Vagina (tissue), 2 donors: ENCODE measurements at places on chromosomes 6 and 20.

DNA sequence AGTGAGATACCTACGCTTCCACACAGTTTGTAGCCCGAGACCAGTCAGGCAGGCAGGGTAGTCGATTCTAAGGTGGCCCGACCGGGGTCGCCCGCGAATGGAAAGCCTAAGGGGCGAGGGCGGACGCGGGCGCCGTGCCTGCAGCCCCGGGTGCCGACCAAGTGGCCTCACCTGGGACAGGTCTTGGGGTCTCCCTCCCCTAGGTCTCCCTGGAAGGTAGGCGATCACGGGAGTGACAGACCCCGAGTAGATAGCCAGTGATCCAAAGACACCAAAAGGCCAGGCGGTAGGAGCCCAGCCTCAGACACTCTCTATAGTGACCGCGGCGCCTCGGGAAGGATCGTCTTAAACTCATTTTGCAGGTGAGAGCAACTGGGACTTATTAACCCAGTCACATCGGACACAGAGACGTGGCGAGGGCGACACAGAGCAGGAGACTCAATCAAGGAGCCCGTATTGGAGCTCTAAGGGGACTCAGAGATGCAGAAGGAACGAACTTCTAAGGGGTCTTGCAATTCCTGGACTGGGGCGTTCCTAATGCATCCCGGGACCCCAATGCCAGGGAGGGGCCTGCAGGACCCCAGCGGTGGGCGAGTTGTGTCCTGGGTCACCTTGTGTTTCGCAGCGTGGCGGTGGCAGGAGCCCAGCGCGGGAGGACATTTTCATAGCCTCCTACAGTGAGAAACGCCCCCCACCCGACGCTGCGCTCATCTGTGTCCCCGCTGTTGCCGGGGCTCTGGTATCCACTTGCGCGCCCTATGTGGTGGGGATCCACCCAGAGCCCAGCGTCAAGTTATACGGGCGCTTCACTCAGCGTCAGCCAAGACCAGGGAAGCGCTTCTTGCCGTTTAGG, 2.1 kb upstream of the VSX1 start:
- H3K4me1 ChIP-seq: peaks cover 17% of the 10 kb centered on the region
- H3K27ac ChIP-seq: no peak overlapping the region
- H3K27me3 ChIP-seq: peaks cover 22% of the 10 kb centered on the region
- DNase-seq: peak; percentile 69
- H3K4me3 ChIP-seq: no peak overlapping the region

- no peak overlapping the region for H3K4me3 ChIP-seq
- no peak for DNase-seq
- no peaks in the 10 kb centered on the region for H3K36me3 ChIP-seq
- no peak overlapping the region for H3K27ac ChIP-seq
- no peaks in the 10 kb centered on the region for H3K27me3 ChIP-seq
- H3K4me1 ChIP-seq: no peaks in the 10 kb centered on the region
These were observed 77.0 kb downstream of the PLCB1 start for GRCh38 chr20:8209061-8209460.

GRCh38 chr6:165684333-165684732, 21.3 kb upstream of the PDE10A start:
- no peak overlapping the region for H3K4me3 ChIP-seq
- no peaks in the 10 kb centered on the region for H3K36me3 ChIP-seq
- no peak for DNase-seq
- H3K4me1 ChIP-seq: no peaks in the 10 kb centered on the region

DNA sequence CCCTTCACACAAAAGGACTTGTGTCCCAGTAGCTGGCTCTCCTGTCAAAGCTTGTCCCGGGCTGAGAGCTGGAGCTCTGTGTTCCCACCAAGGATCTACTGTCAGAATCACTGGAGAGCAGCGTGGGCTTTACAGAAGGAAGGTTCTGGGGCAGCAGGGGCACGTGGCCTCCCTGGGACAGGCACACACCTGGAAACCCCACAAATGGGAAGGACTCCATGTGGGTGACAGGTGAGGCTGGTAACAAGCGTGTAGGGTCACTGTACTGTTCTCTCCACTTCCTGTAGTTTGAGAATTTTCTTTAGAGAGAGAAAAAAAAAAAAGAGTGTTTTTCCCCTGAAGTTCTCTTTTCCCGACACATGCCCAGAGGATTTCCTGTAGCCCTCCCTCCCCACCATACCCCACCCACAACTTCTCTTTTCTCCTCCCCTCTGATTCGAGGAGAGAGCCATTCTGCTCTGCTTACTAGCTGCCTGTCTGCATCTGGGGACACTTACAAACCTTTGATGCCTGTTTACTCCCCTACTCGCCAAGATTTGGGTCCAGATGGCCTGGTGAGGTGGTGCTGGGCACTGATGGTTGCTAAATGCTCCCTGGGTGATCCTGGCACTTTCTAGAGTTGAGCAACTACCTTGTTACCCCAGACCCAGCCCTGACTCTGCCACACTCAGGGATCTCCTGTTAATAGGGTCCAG, 84.1 kb upstream of the SIRPA start:
- H3K27me3 ChIP-seq: no peaks in the 10 kb centered on the region
- H3K4me1 ChIP-seq: peaks cover 48% of the 10 kb centered on the region
- H3K36me3 ChIP-seq: no peaks in the 10 kb centered on the region
- peak; percentile 88 for DNase-seq
- H3K27ac ChIP-seq: peak overlapping the region; percentile 68
- no peak overlapping the region for H3K4me3 ChIP-seq

DNA sequence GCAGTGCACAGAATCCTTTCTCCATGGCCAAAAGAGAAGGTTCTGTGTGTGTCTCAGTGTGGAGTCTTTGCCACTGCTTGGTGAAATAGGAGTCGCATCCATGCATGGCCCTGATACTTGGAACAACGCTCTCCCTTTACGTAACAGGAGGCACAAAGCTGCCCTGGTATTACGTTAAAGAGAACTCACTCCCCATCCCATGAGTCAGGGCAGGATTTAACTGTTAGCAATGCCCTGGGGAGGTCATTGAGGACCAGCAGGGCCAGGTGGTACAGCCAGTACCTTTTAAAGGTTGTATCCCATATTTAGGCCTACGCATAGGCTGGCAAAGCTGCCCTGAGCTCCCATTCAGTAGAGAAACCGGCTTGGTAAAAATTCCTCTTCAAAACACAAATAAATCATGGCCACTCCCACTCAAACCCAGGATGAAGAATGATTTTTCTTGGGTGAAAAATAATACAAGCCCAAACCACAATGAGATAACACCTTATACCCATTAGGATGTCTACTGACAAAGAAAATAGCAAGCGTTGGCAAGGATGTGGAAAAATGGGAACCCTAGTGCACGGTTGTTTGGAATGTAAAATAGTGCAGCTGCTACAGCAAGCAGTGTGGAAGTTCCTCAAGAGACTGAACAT, 37.1 kb downstream of the MYLK4 start:
- no peak overlapping the region for H3K27ac ChIP-seq
- DNase-seq: peak; percentile 61
- H3K4me3 ChIP-seq: no peak overlapping the region
- H3K27me3 ChIP-seq: no peaks in the 10 kb centered on the region

DNA sequence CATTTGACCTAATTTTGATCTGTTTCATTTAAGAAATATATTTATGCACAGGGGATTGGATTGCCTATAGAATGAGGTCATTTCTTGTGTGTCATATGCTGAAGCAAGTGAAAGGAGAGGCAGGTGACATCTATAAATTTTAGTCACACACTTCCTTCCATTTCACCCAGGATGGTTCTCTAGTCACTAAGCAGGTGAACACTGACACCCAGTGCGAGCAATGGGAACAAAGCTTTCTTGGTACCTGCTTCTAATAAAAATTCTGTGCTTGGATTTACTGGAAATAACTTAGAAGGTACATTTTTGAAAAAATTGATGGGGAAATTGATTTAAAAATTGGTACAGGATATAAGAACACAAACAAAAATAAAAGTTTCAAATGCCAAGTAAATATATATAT, 66.9 kb upstream of the MC3R start:
- DNase-seq: no peak
- H3K4me3 ChIP-seq: no peak overlapping the region
- H3K27ac ChIP-seq: no peak overlapping the region
- H3K36me3 ChIP-seq: no peaks in the 10 kb centered on the region

DNA sequence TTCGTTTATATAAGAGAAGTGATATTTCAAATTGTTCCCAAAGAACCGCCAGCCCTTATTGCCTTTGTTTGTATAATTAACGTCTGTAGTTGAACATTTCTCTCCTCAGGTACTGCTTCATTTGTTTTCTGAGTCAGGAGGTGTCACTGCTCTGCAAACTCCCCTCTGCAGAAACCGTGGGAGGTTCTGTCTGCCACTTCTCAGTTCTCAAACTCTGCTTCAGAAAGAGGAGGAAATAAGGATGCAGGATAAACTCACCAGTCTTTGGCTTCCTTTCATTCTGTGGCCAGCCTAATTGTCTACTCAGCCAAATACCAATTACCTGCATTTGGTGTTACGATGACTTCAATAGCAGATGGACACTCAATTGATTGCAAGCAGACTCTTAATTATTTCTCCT, 149.8 kb downstream of the PAK5 start:
- H3K4me1 ChIP-seq: no peaks in the 10 kb centered on the region
- H3K36me3 ChIP-seq: no peaks in the 10 kb centered on the region
- H3K4me3 ChIP-seq: no peak overlapping the region
- H3K27me3 ChIP-seq: no peaks in the 10 kb centered on the region
- DNase-seq: no peak

DNA sequence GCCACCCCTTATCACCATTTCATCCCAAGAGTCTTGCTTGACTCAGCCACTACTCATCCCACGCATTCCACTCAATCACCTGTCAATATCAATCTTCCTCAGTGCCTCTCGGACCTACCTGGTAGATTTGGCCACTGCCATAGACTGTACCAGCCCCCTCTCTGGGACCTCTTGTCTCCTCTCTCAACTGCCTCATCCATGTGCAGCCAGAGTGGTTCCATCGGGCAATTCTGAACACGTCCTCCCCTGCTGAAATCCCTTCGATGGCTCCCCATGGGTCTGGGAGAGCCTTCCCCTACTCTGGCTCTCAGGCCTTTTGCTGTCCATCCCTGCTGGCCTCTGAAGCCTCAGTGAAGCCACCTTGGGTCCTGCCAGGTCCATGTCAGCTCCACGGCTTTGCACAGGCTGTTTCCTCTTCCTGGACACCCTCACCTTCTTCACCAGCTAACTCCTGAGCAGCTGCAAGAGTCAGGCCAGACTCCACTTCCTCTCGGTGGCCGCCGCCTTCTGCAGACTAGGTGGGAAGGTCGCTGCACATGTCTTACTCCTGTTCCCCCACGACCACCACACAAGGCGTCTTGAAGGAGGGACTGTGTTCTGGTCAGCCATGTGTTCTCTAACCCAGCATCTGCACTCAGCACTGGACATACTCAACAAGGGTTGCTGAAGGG, 120.4 kb downstream of the TOX2 start:
- DNase-seq: peak; percentile 56
- H3K27me3 ChIP-seq: no peaks in the 10 kb centered on the region
- no peaks in the 10 kb centered on the region for H3K4me1 ChIP-seq
- H3K27ac ChIP-seq: no peak overlapping the region
- no peak overlapping the region for H3K4me3 ChIP-seq
- H3K36me3 ChIP-seq: no peaks in the 10 kb centered on the region

DNA sequence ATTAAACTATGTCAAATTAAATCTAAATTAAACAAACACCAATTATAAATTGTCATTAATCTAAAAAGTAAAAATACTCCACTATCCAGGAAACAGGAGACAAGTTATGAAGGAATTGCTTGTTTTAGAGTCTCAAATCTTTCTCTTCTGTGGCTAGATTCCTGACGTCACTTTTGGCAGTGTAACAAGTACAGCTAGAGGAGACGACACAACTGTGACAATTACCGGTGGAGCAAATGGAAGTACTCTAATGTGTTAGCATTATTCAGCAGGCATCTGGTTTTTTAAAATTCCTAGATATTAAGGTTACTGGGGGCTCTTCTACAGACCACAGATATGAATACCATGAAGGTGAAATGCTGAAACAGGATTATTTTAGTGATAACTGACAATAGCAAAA, 1042.7 kb downstream of the EPHA7 start:
- no peaks in the 10 kb centered on the region for H3K4me1 ChIP-seq
- DNase-seq: no peak
- H3K27ac ChIP-seq: no peak overlapping the region
- H3K36me3 ChIP-seq: no peaks in the 10 kb centered on the region
- H3K4me3 ChIP-seq: no peak overlapping the region
- H3K27me3 ChIP-seq: no peaks in the 10 kb centered on the region

- H3K27ac ChIP-seq: peak overlapping the region; percentile 86
- DNase-seq: no peak
- H3K4me3 ChIP-seq: peak overlapping the region; percentile 62
- H3K4me1 ChIP-seq: peaks cover 16% of the 10 kb centered on the region
These were observed 734 bp downstream of the TPBG start for GRCh38 chr6:82364087-82365015.

GRCh38 chr6:45613656-45614055, 235.9 kb upstream of the SUPT3H start:
- H3K4me3 ChIP-seq: no peak overlapping the region
- no peaks in the 10 kb centered on the region for H3K36me3 ChIP-seq
- DNase-seq: peak; percentile 86
- no peaks in the 10 kb centered on the region for H3K4me1 ChIP-seq

- H3K36me3 ChIP-seq: no peaks in the 10 kb centered on the region
- no peaks in the 10 kb centered on the region for H3K27me3 ChIP-seq
- no peak for DNase-seq
- H3K4me1 ChIP-seq: no peaks in the 10 kb centered on the region
- H3K27ac ChIP-seq: no peak overlapping the region
These were observed 25.1 kb upstream of the LAMA2 start for GRCh38 chr6:128857806-128858205.

DNA sequence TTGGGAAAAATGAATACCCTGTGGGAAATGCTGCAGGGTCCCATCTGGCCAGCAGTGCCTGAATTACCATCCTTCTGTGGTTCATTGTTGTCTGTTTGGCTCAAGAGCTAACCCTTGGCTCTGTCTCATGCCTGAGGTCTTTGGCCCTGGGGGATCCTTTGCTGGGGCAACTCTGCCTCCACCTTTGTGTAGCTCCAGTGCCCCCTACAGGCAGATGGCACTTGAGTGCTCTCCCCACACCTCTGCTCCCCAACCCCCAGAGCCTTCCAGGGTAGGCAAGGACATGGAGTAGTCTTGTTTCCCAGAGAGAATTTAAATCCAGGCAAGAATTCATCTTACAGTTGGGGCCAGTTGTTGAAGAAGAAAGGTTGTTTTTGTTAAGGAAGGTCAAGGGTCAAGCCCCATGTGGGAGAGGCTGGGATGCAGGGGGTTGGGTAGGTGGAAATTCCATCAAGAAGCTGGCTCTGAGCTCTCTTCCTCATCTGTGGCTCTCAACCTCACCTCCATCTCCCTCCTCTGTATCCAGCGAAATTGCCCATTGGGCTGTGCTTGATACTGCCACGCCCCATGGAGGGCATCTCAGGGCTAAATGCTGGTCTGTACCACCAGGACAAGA, 44.2 kb downstream of the ZNF831 start:
- no peak overlapping the region for H3K4me3 ChIP-seq
- no peaks in the 10 kb centered on the region for H3K36me3 ChIP-seq
